ENCODE measurements at places on chromosomes 3 and 15.

- no peak for DNase-seq
Measured at GRCh38 chr3:55407426-55407820, 79.7 kb downstream of the WNT5A start.

DNA sequence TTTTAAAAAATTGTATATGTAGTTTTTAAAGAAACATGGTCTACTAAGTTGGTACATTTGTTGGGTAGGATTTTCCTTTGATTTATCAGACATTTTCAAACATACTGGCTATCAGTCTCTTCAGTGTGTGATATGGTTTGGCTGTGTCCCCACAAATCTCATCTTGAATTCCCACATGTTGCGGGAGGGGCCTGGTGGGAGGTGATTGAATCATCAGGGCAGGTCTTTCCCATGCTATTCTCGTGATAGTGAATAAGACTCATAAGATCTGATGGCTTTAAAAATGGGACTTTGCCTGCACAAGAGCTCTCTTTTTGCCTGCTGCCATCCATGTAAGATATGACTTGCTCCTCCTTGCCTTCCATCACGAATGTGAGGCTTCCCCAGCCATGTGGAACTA lies 121.9 kb downstream of the ABI3BP start:
- DNase-seq, result peak; percentile 38

- DNase-seq, result peak; percentile 52
Measured at GRCh38 chr15:90665288-90666134, 51.6 kb upstream of the BLM start.

GRCh38 chr3:5233026-5233425 lies 45.5 kb downstream of the EDEM1 start:
- no peak for DNase-seq

DNA sequence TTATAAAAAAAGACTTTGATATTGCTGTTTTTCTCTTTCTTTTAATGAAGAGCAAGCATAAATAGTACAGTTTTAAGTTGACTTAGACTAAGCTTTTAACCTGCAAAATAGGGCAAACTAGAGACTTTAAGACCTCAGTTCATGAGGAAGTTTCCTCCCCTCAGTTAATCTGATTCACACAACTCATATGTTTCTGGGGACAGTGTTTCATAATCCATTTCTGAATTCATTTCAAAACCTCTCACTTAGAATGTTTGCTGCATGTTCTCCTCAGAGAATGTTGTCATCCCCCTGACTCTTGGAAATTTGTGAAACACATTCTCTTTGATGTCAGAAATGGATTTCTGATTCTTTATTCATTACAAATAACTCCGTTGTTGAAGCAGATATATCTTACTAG lies 79.3 kb upstream of the SKOR1 start:
- peak; percentile 79 for DNase-seq

GRCh38 chr3:157098121-157098822 lies 61.7 kb downstream of the CCNL1 start:
- peak; percentile 71 for DNase-seq

- peak; percentile 94 for DNase-seq
Measured at GRCh38 chr15:42577514-42578031, 2.2 kb downstream of the STARD9 start.

DNA sequence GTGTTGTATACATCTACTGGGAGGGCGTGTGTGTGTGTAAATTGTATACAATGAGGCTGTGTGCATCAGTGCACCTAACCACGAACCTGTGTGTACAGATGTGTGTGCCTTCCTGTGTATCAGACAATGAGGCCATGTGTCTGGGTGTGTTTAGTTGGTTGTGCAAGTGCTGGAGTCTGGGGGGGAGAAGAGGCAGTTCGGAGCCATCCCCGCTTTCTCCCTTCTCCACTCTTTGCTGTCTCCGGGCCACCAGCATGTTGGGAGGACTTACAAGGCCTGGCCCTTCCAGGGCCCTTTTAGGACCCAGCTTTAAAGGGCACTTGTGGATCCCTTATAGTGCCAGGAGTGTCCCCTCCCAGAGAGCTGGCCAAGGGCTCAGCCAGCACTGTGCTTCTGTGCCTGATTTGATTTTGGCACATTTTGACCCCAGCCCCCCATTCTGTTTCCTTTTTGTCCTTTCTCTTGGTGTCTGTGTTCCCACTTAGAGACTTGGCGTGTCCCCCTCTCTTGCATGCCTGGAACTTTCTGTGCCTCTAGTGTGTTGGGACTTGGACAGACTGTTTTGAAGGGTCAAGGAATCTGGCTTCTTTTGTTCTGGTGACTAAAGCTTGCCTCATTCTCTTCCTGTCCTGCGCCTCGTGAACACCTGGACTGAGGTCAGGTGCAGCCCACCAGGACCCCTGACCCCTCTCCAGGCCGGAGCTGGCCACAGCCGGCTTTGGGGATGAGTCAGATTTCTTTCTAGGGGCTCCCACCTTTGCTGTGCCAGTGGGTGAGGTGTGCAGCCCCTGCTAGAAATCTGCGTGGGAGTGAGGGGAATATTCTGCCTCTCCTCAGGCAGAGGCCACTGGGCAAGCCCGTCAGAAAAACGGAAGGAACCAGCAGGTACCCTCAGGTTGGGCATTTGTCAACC lies 1.5 kb downstream of the CTDSPL start:
- DNase-seq, result peak; percentile 10

DNA sequence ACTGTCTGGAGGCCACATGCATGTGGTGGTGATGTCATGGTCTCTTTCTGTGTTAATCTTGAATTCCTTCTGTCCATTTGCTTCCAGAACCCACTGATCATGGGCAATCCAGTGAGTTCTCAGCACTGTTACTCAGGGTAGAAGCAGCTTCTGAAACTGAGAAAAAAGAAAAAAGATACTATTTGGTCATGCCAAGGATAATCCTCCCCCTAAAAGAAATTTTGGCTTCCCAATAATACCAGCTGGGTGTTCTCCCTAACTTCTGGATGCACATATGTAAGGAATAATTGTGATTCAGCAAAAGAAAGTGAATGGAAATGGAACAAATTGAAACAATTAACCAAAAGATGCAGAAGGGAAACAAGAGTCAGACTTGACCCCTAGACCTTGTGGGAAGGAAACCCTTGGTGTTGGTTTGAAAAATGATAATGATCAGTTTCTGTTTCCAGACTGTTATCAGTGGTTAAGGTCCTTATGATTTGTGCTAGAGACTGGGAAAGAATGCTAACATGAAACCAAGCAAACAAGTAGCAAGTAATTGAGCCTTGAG lies 92.3 kb downstream of the RBMS3 start:
- peak; percentile 68 for DNase-seq

DNA sequence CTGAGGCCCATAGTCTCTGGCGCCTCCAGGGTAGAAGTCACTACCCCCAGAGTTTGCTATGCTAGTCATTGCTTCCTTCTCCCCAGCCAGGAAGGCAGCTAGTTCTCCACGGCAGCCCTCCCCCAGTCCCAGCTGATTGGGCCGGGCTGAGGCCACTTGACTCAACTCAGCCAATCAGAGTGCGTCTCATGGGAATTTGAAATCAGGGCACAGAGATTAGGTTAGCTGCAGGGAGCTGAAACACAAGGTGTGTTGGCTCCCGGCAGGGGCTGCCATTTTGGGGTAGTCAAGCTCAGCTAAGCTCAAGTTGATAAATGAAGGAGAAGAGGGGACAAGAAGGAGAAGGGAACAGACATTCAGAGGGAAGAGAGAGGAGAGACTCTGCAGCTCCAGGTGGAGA lies 32.8 kb downstream of the LINGO1 start:
- DNase-seq, result peak; percentile 18

- DNase-seq, result no peak
Measured at GRCh38 chr3:33921608-33922007, 123.2 kb downstream of the PDCD6IP start.

GRCh38 chr3:41710646-41711388 lies 251.1 kb downstream of the ULK4 start:
- DNase-seq, result peak; percentile 83

DNA sequence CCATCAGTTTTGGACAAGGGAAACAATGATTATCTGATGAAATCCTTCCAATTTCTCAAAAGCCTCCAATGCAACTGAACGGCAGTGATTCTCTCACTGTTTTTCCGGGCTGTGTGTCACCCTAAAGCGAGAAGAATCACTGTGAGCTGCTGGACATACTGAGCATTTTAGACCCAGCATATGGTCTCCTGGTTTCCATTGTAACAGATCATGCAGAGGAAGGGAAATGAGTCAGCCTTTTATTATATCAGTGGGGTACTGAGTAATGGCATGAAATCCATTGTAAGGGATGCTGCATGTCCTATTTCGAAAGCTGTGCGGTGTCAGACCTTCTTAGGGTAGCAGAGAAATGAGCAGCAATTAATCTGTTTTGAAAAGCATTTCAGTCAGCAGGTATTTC lies 287.1 kb downstream of the IL5RA start:
- peak; percentile 52 for DNase-seq

GRCh38 chr3:177478170-177478867 lies 281.0 kb upstream of the TBL1XR1 start:
- peak; percentile 100 for DNase-seq

DNA sequence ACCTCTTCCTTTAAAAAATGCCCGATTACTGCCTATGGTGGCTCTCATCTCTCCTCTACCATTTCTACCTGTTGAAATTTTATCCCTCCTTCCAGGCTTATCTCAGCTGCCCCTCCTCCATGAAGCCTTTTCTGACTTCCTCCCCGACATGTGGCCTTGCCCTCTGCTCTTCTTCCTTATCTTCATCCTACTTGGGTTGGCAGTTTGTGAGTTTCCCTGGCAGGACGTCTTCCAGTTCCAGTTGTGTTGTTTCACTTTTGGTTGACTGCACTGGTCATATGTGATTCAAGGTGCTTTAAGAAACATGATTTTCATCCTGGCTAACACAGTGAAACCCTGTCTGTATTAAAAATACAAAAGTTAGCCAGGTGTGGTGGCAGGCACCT lies 4.4 kb downstream of the DLL4 start:
- DNase-seq, result no peak

DNA sequence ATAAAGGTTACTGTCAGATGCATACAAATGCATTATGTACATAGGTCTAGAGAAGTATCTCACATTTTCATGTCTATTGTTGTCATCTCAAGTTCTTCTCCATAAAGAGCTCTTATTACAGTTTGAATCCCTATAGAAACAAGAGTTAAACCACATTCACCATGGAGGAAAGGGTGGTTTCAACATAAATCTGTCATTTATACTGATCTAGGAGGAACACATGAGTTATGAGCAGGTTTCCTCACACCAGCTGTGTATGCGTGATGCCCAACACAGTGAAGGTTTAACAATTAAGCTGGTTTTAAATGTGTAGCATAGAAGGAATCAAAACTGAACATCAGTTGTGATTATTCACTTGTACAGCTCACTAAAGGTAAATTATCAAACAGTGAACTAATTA lies 251.7 kb downstream of the KCNMB2 start:
- DNase-seq, result no peak
